ENCODE measurements at places on chromosomes 16 and 17. TPM values are rescaled to one million over a fixed set of nuclear protein-coding genes. Genes with fewer than 3 reads are reported as not detected.
A peak's percentile ranks its signal among the peaks of the same experiment; 100 is the strongest.

- DNase-seq: no peak
These were observed 4.0 kb upstream of the MFAP4 start for GRCh38 chr17:19390951-19391350.

DNA sequence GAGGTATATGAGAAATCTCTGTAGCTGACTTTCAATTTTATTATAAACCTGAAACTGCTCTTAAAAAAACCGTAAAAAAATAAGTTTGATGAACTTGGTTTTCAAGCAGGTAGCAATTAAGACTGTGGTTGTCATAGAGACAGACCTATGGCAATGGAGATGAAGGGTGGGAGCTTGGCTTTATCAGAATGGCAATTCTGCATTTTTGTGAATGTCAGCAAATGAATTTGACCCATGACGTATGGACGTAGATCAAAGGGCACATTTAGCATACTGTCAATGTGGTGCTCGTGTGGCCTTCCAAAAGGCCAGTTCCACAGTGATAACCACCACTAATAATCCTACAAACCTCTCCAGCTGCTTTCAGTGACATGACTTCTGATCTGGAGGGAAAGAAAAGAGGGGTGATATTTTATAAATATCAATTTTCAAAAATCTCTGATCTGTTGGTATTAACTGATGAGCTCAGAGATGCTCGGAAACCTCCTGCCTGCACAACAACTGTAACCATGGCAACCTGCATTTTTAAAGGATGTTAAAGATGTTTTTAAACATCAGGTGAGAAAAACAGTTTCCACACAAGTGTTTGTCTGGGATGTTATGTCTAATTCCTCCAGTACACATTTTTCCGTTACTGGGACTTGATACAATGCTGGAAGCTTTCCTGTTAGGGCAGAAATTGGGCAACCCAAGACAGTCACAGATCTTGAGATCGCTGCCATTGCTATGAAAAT is 533.7 kb downstream of the CDH13 start:
- DNase-seq: no peak

TP53TG3F gene
- not detected for polyA plus RNA-seq

DNA sequence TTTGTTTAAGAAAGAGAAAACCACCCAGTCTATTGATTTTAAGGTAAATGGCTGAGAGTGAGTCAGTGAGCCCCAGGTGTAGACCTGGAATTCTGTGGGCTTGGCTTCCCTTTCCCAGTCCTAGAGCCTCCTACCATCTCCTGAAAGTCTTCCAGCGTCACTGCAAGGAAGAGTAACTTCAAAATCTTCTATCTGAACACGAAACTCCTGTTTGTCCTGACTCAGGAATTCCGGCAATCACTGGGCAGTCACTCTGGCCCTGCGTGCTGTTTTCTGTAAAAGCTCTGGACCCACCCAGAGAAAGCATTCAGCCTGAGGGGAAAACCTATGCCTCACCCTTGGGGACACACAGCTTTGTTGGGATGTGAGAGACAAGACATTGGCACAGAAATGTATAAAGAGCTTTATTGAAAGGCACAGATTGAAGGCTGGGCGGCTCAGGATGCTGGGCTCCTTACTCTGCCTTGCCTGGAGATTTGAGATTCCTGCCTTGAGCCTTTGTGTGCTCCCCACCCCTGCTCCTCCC is 15.9 kb downstream of the MINK1 start:
- no peak for DNase-seq

- peak; percentile 67 for DNase-seq
These were observed 18.2 kb upstream of the KCNJ12 start for GRCh38 chr17:21357696-21358656.

TMEM97 gene
- polyA plus RNA-seq: 33.1 TPM

KDM6B gene
- polyA plus RNA-seq: 26.1 TPM

MRPS7 gene
- 67.0 TPM for polyA plus RNA-seq
